ENCODE measurements at places on chromosomes 7 and 10.

- no peak for DNase-seq
These were observed 77.5 kb downstream of the CDK6 start for GRCh38 chr7:92758796-92759431.

DNA sequence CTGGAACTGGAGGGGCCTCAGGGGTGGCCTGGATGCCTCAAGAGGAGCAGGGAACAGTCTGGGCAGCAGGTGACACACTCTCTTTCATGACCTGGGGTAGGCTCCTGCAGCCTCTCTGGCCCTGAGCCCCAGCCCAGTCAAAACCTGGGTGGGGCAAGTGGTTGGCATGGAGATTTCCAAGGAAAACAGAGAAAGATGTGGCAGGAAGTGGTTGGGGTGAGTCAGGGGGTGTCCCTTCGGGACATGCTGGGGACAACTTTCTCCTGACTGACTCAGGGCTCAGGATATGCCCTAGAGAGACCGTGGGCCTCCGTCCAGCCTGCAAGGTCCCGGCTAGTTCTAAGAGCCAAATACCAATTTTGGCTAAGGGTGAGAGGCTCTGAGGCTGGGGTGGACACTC is 2.9 kb downstream of the AQP1 start:
- no peak for DNase-seq

DNA sequence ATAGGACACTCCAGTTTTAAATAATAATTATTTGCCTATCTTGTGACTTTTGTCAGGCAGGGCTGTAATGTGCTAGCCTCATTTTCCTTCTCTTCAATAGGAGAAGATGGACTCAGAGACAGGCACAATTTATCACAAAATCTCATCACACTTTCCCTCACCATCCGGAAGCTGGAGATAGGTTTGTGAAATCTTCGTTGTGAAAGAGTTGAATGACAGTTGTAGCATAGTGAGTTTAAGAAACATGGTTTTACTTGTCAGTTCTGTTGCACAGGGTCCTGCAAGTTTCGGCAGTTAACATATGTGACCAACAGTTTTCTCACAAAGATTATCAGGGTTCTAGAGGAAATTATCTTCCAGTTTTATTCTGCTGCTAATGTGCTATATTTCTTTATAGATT is 37.7 kb upstream of the MAP3K8 start:
- no peak for DNase-seq

DNA sequence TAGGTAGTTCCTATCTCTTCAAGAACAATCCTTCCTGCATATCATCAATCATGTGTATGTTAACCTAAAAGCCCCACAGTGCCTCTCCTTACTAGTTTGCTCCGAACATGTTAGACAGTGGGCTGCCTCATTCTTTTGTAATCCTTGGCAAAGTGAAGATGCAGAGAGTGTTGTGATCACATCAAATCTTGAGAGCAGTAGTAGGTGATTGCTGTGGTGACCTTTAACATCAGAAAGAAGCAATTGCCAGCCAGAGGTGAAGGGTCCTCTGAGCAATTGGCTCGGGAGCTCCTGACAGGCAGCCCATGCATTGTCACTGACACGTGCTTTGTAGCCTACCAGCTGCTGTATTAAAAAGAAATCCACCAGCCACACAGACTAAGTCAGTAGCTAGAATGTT is 19.6 kb upstream of the GSTK1 start:
- DNase-seq: no peak
